ENCODE measurements at places on chromosomes 5 and 9.
A peak's percentile ranks its signal among the peaks of the same experiment; 100 is the strongest.

DNA sequence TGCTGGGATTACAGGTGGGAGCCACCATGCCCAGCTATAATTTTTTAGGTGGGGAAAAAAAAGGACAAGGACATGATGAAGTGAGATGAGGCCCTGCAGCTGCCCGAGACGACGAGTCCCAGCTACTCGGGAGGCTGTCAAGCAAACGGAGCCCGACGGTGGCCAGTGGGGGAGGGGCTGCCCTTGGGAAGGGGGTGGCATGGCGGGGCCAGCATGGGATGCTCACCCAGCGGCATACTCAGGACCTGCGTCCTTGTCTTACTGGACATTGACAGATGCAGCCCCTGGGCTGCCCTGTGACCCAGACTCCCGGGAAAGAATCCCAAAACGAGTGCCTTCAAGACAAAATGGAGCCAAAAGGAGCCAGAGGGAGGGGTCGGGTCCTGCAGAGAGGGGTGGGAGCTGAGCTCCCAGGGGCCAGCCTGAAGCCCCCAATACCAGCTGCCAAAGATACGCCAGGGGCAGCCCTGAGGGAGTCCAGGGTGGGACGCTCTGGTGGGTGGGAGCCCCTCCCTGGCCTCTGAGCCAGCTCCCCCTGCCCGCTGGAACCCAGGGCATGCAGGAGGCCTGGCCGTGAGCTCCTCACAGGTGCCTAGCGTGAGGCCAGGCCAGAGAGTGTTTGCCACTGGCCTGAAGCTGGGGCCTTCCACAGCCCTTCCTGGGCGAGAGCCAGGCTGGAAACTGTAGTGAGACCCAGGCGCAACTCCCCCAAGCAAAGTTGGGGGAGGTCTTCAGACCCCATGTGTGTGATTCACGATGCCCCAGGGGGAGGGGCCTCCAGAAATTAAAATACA lies 15.7 kb downstream of the CCDC187 start:
- no peak for DNase-seq

DNA sequence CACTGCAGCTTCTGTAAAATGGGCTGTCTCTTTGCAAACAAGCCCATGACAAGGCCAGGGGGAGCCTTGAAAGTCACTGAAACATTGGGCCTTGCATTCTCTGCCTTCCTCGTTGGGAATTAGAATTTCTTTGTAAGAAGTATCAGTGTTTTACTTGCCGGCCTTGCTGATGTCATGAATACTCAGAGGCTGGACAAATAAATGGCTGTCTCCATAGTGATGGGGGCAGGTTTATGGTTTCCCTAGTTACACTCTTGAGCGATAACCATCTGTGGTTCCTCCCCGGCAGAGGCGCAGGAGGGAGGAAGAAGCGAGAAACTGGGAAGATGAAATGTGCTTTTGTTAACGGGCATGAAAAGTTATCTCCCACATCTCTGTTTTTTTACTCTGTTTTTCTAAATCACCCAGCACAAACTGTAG lies 272.7 kb upstream of the PANK3 start:
- DNase-seq = peak; percentile 93

- DNase-seq = no peak
Observed at GRCh38 chr5:138148811-138149210, 9.6 kb upstream of the NME5 start.

DNA sequence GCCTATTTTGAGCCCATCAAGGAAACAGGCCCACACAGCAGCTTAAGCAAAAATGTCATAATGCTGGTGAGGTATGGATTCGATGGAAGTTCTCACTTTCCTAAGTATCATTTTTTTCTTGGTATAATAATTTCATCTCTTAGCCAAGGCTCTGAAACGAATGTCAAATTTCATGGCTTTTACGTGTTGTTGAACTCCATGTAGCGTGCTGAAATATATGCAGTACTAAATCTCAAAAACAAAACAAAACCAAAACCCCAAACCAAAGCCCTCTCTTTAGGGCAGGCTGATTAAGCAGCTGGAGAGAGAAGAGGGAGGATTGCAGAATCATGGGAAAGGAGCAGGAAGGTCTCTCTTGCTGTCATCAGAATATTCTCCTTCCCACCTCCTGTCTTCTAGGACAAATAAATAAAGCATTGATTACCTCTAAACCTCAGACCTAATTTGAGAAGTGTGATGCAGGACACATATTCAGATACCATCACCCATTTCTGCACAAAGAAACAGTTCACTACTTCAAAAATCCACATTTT lies 58.3 kb downstream of the TMEM174 start:
- no peak for DNase-seq

DNA sequence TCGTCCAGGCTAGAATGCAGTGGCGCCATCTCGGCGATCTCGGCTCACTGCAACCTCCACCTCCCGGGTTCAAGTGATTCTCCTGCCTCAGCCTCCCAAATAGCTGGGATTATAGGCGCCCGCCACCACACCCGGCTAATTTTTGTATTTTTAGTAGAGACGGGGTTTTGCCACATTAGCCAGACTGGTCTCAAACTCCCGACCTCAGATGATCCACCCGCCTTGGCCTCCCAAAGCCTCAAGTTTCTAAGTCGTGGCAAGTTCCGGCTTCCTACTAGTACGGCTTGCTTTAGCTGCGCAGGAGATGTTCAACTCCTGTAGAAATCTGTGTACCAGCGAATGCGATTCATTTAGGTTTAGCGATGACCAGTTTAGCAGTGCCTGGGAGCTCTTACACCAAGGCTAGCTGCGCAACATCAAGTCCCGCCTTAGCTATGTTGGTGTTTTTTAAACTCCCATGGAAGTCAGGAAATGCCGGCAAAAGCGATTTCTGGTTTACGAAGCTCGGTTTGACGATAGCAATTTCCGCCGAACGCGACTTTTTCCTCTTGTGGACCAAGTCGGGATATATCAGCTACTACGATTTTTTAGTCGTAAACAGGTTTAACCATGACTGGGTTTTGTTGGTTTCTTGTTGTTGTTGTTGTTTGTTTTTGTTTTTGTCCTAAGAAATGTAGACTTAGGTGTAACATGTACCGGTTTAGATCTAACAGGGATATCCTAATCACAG lies 46.4 kb downstream of the ANXA2R start:
- peak; percentile 70 for DNase-seq

DNA sequence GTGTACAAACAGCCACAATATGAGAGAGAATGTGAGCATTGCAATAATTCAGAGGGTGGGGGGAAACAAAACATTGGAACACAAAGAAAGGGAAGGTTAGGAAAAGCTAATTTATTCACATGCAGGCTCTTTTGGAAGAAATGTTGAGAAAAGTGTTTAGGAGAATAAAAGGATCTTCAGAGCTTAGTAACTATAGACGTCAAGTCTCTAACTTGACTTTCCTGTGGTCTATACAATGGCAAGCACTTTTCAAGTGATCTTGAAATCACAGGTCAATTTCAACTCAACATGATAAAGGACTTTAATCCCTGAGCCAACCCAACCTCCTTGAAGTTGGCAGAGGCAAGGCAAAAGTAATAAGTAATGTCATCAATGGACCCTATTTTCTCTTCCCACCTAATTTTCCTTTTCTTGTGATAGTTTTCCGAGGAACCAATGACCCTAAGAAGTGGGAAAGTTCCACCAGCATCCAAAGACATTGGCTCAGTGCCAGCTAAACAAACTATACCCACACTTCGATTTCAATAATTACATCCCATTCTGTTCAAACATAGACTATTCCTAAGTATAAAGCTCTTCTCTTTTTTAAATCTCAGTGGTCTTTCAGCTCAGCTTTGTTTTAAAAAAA lies 23.7 kb downstream of the RFK start:
- DNase-seq = no peak

- no peak for DNase-seq
Observed at GRCh38 chr5:59079622-59080620, 497.0 kb downstream of the RAB3C start.

DNA sequence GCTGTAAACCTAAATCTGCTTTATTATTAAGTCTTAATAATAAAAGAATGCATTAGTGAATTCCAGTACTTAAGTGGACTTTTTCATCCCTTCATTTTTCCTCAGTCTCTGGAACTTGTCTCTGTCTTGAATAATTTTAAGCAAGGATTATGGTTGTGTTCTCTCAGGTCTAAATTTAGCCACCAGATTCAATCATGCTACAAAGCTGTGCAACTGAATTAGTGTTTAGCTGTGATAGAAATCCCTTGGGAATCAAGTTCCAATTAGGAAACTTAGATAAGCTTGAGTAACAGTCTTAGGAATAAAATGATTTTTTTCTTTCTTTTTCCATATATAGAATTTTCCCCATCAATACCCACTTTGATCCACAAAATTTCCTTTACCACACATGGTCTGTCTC lies 104.3 kb downstream of the PLPPR1 start:
- no peak for DNase-seq

DNA sequence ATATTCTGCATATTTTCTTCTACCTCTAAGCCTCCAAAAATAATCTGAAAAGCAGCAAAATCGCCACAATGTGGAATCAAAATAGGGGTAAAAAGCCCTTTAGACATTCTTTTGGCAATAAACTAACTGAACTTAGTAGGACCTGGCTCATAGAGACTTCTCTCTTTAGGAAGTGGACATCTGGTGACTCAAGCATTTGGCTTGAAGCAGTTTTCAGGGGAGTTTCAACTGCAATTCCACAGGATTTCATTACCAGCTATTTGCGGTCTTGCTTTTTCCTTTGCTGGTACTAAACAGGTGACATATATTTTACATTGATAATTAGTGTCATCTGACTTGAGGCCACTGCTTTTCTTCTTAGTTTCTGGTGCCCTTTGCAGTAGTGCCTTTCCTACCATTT lies 173.2 kb upstream of the FBN2 start:
- no peak for DNase-seq

GRCh38 chr9:130366888-130367550 lies 77.7 kb upstream of the ASS1 start:
- DNase-seq = no peak

DNA sequence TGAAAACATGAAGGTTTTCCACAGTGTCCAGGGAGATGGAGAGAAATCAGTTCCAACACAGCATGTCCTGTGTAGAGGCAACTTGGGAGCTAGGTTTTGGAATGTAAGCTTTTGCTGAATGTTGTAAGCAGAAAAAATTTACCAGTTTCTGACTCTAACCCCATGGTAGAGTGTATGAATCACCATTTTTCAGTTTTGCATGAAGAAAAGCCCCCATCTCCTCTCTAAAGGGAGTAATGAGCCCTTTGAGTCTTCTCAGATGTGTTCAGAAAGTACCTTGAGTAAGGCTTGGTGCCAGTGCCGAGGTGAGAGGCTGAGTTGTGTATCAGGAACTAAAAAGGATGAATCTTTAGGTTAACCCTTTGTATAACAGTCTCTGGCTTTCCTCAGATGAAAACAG lies 96.2 kb downstream of the ADRB2 start:
- DNase-seq = no peak

DNA sequence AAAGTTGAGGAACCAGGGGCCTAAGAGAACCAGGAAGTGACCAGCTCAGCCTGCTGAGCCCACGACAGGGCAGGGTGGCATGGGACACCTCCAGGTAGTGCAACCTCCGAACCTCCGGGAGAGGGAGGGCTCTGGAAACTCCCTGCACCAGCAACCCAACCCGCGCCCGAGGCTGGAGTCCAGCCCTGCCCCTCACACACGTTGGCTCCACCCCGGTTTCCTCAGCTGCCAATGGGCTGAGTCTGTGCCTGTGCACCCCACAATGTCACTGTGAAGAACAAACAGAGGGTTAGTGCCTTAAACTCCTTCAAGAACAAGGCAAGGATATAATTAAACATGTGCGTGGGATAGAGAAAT lies 17.0 kb upstream of the UNC5A start:
- no peak for DNase-seq

GRCh38 chr5:104955479-104955878 lies 1392.9 kb upstream of the NUDT12 start:
- DNase-seq = no peak

DNA sequence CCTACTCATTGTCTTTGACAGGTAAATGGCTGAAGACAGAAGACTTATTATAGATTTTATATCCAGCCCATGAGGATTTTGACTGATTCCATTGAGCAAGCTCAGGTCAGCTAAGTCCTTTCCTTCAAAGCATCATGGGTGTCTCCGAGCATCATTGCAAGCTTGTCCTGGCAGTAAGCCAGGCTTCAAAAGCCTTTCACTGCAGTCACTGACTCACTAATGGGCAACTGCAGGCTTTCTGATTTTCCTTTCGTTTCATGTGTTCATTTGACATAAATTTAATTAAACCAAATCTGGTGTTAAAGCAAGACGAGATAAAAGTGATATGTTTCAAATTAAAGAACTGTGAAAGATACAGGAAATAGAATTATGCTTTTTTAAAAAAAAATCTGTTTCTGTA lies 426.2 kb downstream of the ANXA1 start:
- DNase-seq = no peak

- DNase-seq = no peak
Observed at GRCh38 chr5:773517-774264, 10.8 kb downstream of the ZDHHC11B start.

GRCh38 chr9:73745598-73745997 lies 593.9 kb downstream of the ANXA1 start:
- no peak for DNase-seq

GRCh38 chr9:105510024-105510423 lies 47.9 kb upstream of the FKTN start:
- DNase-seq = no peak

- no peak for DNase-seq
Observed at GRCh38 chr5:89276566-89277305, 393.8 kb upstream of the MEF2C start.

- DNase-seq = no peak
Observed at GRCh38 chr5:148826739-148827070, 294 bp downstream of the ADRB2 start.

GRCh38 chr5:21237461-21237860 lies 1249.5 kb upstream of the CDH18 start:
- no peak for DNase-seq

DNA sequence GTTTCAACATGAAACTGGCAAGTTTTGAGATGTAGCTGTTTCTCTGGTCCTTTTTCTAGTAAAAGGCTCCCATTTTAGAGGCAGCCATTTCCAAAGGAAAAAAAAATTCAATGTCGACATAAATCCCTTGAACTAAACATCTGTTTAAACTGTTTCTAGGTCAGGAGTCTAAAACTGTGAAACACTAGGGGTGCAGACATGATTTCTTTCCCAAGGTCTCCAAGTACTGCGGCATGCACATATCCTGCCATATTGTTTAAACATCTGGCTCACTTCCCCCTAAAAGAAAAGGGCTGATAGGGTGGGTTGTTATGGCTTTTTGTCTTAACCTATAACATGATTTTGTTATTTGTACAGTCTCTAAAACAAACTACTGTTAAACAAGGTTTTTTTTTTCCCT lies 51.1 kb downstream of the NFIB start:
- DNase-seq = no peak

DNA sequence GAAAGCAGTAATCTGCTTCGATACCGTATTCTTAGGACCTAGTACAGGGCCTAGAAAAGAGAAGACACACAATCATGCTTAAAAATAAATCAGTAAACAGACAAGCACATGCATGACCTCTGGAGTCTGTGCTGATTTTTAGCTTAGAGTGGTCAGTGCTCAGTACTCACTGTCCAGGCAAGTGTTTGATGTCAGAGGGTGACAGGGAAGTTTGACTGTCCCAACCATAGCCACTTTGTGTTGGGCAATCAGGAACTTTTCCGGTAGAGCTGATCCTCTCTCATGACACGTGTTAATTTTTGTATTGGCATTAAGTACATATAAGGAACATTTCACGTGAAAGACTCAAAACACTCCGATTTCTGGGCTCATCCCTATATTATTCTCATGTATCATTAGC lies 464.7 kb upstream of the KLF4 start:
- DNase-seq = no peak

- no peak for DNase-seq
Observed at GRCh38 chr9:72936679-72937078, 16.2 kb downstream of the ALDH1A1 start.

GRCh38 chr5:151862811-151863472 lies 61.7 kb downstream of the GLRA1 start:
- DNase-seq = no peak

GRCh38 chr9:85147046-85147640 lies 477.6 kb downstream of the NTRK2 start:
- DNase-seq = no peak

Data from hematopoietic multipotent progenitor cell treated with erythropoietin and hydrocortisone succinate and interleukin-3 and kit ligand, for 15 days (in vitro differentiated cells).